ENCODE measurements at places on chromosomes 1 and 21.

GRCh38 chr1:72326494-72326893, 44.2 kb upstream of the NEGR1 start:
- DNase-seq: no peak

- no peak for DNase-seq
These were observed 2.6 kb upstream of the PER3 start for GRCh38 chr1:7781501-7781900.

- no peak for DNase-seq
These were observed 130.8 kb downstream of the LACTBL1 start for GRCh38 chr1:22841860-22842281.

- DNase-seq: no peak
These were observed 814.0 kb downstream of the KCNT2 start for GRCh38 chr1:195794225-195794624.

DNA sequence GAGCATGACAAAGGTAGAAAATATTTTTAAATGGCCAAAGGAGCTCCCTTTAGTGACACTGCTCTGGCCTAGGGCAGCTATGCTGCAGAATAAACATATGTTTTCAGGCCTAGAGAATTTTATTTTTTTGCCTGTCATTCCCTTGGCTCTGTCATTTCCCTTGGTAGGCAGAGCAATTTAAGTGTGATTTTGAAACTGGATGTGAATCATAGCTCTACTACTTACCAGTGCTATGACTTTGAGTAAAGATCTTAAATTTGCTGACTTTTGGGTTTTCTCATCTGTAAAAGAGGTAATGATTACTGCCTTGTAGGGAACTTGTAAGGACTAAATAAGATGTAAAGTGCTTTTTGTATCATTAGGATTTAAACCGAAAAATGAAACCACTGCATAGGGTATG, 189.0 kb upstream of the ZRANB2 start:
- no peak for DNase-seq

DNA sequence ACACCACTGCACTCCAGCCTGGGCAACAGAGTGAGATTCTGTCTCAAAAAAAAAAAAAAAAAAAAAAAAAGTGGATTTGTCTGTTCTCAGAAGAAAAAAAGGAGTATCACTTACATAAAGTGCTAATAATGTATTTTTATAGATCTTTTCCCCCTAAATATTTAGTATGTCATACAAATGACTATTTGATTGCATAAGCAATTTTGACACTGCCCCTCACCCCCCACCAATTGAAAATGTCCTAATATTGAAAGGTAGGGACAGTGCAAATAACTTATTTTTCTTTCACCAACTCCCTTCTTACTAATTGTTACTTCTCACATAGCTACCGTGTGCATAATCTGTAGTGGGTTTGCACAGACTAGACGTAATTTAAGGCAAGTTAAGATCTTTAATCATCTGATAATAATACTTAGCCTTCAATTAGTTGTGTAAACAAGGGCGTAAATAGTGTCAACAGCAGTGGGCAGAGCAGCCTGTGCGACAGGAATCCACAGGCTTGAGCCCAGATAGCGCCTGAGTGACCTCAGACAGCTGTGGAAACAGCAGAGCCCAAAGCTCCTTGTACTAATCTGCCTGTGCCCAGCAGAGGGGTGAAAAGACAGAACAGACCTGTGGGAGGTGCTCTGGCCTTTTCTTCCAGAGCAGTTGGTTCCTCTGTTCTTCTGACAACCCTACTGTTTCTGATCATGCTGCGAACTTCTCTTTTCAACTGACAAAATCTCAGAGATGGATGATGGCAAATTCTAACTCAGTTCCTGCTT, 4.5 kb upstream of the IER5 start:
- DNase-seq: no peak

DNA sequence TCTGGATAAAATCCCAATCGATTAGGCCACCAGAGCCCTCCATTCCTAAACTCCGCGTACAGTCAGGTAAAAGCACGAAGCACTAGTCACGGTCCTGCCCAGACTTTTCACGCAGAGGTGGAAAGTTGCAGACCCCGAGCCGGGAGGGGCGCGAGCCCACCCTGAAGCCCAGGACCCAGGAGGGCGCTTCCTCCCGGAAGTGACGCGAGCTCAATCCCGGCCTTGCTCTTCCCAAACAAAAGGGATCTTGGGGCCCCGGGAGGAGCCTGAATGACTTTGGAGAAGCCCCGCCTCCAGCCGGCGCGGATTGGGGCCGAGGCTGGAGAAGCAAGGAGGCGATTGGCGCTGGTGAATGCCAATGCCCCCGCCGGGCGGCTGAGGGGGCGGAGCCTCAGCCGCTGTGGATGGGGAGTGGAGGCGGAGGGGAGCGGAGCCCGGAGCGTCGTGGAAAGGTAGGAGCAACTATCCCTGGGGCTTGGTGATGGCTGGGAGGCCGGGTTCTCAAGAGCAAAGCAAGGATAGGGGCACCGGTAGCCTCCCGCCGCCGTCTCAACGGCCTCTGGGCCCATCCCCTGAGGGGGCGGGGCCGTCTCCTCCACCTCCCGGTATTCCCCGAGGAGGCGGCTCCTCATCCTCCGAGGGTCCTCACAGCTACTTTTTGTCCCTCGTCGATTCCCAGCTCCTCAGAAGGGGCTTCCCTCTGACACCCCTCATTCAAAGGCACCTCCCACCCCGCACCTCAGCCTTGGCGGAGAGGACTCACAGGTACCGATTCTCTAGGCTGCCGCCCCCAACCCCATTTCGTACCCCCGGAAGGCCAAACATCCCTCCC, at the start of gene CTTNBP2NL:
TSS of gene CTTNBP2NL (plus strand) at position 394 of the 832 bp plus-strand sequence. CDS start 19,952 bp downstream, outside the sequence.
- peak; percentile 53 for DNase-seq

DNA sequence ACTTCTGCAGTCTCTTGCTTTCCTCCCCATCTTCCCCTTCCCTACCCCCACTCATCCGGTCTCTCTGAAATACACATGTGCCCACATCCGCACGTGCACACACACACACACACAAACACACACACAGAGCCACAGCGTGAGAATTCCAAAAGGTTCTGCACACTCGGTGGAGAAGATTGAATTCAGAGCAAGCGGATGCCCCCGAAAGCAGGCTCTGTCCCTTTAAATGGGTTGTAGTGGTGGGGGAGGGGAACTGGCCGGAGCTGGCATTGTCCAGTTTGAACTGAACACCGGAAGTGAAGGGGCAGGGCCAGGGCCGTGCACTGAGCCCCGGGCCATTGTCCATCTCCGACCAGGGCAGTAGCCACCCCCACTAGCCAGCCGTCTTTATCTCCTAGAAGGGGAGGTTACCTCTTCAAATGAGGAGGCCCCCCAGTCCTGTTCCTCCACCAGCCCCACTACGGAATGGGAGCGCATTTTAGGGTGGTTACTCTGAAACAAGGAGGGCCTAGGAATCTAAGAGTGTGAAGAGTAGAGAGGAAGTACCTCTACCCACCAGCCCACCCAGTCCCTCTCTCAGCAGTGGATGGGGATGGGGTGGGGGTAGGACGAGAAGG, 1.3 kb upstream of the LIN28A start:
- DNase-seq: no peak

- DNase-seq: no peak
These were observed 71.6 kb downstream of the IVNS1ABP start for GRCh38 chr1:185245466-185245865.

DNA sequence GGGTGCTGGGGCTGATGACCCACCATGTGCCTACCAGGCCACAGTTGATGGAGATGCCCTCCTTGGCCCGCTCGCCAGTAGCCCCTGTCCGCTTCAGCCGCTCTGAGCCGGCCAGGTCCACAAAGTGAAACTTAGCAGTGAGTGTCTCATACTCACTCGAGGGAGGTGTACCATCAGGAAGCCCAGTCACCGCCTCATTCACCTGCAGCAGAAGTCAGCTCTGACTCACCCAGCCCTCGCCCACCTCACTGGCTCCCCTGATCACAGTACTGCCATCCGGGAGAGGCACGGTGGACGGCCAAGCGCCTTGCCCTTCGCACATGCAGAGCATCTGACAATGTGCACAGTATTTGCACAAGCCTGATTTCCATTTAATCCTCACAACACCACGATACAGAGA, 18.8 kb downstream of the KIF21B start:
- DNase-seq: no peak

DNA sequence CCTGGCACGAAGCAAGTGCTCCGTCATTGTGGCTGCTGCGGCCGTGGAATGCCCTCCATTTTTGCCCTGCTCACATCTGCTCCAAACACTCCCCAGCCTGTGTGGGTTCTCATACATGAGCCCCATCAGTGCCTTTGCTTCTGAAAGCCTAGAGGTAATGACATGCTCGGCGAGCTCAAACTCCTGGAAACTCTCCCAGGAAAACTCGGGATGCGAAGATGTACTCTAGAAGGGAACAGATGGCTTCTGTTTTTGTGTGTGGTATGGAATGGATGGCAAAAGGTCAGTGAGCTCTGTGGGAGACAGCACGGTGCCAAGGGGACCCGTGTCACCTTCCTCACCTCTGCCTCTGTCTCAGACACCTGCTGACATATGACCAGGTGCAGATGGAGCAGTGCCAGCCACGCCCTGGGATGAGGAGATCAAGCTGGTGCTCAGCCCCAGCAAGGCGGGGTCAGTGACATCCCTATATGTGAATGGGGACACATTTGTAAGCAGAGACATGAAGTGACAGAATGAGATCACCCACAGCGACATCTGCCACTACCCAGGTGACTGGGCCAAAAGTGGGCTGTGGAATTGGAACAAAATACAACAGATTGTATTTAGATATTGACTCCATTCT, 84.1 kb upstream of the COX20 start:
- no peak for DNase-seq

- DNase-seq: no peak
These were observed 9.8 kb upstream of the PRSS38 start for GRCh38 chr1:227805606-227806197.

DNA sequence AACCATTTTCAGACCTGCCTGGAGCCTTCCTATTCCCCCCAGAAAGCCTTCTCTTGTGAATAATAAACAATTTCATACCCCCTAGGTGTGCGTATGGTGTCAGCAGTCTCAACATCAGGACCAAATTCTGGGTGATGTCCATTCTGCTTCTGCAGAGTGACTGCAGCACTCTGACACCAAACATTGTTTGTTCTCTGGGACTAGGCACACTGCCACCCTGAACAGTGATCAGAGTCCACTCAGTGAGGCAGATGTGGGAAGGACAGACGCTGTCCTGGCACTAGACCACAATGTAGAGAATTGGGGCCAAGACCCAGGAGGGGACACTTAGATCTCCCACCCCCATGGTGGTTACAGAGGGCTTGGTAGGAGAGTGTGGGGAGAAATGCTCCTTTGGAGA, 175.1 kb downstream of the BACH1 start:
- DNase-seq: no peak

DNA sequence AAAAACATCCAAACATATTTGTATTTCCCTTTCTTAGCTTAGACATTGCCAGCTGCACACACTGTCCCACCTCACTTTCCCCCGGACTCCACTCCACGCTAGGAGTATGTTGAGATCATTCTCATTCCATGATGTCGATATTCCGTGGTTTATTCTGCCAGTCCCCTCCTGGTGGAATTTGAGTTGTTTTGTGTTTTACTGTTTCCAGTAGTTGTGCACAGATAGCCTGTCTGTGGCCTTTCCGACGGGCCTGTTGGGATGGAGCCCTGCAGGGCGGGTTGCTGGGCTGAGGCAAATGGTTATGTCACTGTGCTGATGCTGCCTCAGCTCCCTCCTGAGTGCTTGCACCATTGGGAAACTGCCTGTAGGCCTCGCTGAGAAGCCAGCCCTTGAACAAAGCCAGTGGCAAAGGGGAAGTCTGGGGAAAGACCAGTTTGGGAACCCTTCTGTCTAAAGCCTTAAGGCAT, 12.8 kb downstream of the TRAPPC10 start:
- DNase-seq: no peak

GRCh38 chr1:224525411-224526040, 90.6 kb upstream of the CNIH3 start:
- DNase-seq: no peak

- no peak for DNase-seq
These were observed 128.5 kb downstream of the ZNF281 start for GRCh38 chr1:200281201-200281835.

GRCh38 chr1:61123326-61123725, 41.0 kb downstream of the NFIA start:
- DNase-seq: no peak

- DNase-seq: no peak
These were observed 20.3 kb downstream of the TIPRL start for GRCh38 chr1:168199056-168199455.

- no peak for DNase-seq
These were observed 70.6 kb upstream of the NFIA start for GRCh38 chr1:61011561-61012263.

DNA sequence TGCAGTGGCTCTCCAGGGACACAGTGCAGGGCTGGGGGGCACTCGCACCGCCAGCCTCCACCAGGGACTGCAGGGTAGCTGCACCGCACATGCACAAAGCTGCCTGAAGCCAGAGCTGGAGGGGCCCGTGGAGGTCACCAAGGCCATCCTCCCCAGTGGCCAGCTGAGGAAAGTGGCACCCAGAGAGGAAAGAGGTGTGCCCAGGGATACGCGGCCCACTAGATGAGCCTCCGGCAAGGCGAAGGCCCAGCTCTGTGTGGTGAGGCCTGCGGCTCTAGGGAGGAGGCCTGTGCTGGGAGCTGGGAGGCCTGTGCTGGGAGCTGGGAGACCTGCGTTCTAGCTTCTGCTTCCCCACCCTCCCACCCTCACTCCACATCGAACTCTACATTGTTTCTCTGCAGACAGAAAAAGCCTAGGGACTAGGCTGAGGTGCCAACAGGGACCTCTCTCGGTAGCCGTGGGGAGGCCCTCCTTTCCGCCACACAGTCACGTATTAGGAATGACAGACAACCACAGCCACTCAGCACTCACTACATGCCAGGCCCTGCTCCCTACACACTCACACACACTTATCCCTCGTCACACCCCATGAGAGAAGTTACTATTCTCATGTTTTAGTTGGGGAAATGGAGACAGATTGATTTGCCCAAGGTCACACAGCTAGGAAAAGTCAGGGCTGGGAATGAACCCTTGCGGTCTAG, 921 bp upstream of the ASCL5 start:
- no peak for DNase-seq

DNA sequence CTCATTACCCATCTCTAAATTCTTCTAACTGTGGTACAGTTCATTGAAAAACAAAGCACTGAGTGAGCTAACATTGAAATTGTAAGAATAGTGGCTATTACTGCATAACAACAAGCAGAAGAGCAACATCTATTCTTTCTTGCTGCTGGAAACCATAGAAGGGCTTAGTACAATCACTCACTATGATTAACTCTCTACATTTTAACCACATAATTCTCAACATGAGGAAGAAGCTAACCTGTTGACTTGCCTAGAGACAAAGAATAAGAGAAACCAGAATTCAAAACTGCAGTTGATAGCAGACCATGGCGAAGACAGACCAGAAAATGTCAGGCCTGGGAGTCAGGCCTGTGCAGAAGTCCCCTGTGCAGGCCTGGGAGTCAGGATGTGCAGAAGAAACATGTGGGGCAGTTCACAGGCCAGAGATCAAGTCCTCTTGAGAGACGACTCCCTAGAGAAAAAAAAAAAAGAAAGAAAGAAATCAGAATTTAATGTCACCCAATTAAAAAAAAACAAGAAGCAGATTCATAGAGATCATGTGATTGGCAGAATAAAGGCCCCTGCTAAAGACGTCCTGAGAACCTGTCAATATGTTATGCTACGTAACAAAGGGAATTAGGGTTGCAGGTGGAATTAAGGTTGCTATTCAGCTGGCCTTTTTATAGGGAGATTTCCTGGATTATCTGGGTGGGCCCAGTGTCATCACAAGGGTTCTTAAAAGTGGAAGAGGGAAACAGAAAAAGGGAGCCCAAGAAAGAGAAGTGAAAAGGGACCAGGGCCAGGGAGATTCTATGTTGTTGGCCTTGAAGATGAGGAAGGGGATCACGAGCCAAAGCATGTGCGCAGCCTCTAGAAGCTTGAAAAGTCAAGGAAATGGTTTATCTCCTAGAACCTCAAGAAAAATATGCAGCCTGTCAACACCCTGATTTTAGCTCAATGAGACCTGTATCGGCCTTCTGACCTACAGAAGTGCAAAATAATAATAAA, 94.9 kb downstream of the MRPL39 start:
- no peak for DNase-seq

Data from stimulated activated CD8-positive, alpha-beta memory T cell treated with anti-CD3 and anti-CD28 coated beads, Interleukin-2, amount 100 ng/mL, for 1 hour (primary cell).